Stimulated activated CD8-positive, alpha-beta memory T cell treated with anti-CD3 and anti-CD28 coated beads, Interleukin-4, amount 100 ng/mL, for 1 hour (primary cell): ENCODE measurements at places on chromosomes 16 and 17.

DNA sequence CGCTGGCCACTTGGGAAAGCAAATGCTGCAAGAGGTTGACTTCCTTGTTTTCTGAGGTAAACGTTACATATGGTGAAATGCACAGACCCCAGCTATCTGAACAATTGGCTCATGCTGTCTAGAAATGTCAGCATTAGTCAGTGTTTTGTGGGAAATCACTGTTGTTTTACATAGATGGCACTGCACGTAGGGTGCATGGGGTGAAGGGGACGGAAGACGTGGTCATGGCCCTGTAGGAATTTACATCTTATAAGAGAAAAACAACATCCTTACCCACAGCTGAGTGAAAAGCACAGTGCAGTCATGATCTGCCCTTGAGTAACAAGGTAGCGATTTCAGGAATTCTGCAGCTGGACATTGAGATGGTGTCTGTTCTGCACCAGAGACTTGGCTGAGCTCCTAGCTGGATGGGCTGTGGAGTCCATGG is 15.2 kb downstream of the RPTOR start:
- no peak for DNase-seq

GRCh38 chr17:7782240-7782639 is 51.8 kb upstream of the KDM6B start:
- no peak for DNase-seq

DNA sequence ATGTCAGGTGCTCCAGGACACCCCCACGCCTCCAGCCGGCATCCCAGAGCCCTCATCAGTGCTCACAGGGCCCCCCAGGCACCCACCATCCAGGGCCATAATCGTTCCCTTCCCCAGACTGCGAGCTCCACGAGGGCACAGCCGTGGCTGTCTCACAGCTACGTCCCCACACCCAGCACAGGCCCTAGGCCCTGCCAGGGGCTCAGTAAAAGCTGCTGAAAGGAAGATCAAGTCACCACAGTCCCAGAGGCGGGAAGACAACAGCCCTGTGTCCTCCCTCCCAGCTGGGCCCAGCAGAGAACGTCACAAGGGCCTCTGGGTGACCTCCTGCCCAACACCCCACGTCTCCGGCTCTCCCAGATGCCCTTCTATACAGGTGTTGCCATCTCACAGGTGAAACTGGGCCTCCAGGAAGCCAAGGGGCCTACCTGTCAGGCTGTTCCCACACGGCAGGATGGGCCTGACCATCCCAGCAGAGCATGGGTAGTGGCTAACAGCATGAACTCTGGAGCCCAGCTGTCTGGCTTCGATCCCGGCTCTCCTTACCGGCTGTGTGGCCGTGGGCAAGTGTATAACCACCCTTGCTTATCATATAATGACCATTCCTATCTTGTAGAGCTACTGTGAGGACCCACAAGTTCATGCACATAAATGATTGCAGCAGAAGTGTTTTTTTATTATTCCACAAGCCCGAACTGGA is 17.9 kb downstream of the ARL2BP start:
- DNase-seq, result no peak

DNA sequence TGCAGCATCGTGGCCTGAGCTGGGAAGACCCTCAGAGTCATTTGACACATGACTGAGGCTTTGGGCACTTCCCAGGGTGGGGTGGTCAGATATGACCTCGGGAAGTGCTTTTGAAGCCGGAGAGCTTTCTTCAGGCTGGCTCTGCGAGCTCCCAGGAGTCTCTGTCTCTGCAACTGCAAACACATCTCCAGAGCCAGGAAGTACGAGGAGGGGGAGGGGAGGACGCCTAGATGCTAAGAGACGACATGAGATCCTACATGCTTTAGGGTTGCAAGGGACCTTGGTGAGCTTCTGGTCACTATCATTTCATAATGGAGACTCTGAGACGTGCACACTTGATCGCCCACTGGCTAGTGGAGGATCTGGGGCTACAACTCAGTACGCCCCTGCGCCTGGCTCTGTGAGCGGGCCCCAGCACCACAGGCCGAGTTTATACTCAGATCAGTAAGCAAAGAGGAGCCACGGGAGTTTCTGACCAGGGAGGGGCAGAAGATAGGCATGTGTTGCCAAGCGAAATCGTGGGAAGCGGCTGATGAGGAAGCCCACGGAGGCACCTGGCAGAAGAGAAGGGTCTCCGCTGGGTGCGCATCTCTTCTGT is 527 bp upstream of the MGAT5B start:
- no peak for DNase-seq

DNA sequence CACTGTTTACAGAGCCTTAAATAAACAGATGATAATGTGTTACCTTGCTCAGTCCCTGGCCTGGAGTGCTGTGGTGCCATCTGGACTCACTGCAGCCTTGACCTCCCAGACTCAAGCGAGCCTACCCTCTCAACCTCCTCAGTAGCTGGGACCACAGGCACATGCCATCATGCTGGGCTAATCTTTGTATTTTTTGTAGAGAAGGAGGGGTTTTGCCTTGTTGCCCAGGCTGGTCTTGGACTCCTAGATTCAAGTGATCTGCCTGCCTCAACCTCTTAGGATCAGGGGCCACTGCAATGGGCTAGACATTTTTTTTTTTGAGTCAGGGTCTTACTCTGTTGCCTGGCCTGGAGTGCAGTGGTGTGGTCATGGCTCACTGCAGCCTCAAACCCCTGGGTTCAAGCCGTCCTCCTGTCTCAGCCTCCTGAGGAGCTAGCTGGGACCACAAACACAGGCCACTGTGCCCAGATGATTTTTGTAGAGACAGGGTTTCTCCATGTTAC is 5.0 kb upstream of the NAGLU start:
- DNase-seq, result no peak

- DNase-seq, result no peak
Measured at GRCh38 chr17:8430966-8431365, 4.7 kb upstream of the NDEL1 start.

- no peak for DNase-seq
Measured at GRCh38 chr17:59257101-59257500, 36.8 kb downstream of the GDPD1 start.

DNA sequence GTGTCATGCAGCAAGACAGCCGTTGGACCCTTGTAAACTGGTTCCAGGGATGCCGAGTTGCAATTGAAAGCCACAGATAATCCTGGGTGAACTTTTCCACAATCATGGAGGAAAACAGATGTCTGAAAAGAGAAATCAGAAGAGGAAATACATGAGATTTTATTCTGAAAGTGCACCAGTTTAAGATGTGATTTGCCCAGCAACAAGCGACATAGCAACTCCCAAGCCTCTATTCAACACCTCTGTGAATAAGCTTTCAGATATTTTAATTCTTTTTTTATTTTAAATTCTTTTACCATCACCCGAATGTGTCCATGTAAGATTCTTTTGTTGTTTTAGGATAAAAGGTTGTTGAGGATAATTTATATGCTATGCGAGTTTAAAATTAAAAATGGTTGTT is 46.0 kb downstream of the PKD1L3 start:
- no peak for DNase-seq

DNA sequence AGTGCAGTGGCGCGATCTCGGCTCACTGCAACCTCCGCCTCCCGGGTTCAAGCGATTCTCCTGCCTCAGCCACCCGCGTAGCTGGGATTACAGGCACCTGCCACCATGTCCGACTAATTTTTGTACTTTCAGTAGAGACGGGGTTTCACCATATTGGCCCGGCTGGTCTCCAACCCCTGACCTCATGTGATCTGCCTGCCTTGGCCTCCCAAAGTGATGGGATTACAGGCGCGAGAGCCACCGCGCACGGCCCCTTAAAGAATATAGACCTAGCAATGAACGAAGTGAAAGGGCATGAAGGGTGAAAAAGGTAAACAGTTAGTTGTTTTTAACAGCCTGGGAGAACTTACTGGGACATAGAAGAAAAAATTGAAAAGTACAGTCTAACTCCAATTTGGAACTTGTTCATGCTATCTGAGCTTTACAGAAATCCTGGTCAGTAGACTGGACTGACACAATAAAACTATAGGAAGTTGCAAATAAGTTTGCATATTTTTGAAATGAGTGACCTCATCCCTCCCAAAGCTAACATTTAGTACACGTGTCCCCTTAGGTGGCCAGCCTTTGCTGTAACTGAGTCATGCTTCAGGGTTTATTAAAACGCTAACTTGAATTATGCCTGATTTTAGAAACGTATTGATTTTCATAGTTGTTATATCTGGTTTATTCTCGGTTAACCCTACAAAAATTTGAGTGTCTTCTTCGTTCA is 1.8 kb downstream of the COG1 start:
- no peak for DNase-seq

- DNase-seq, result no peak
Measured at GRCh38 chr16:72179204-72179970, 7.4 kb upstream of the PMFBP1 start.

DNA sequence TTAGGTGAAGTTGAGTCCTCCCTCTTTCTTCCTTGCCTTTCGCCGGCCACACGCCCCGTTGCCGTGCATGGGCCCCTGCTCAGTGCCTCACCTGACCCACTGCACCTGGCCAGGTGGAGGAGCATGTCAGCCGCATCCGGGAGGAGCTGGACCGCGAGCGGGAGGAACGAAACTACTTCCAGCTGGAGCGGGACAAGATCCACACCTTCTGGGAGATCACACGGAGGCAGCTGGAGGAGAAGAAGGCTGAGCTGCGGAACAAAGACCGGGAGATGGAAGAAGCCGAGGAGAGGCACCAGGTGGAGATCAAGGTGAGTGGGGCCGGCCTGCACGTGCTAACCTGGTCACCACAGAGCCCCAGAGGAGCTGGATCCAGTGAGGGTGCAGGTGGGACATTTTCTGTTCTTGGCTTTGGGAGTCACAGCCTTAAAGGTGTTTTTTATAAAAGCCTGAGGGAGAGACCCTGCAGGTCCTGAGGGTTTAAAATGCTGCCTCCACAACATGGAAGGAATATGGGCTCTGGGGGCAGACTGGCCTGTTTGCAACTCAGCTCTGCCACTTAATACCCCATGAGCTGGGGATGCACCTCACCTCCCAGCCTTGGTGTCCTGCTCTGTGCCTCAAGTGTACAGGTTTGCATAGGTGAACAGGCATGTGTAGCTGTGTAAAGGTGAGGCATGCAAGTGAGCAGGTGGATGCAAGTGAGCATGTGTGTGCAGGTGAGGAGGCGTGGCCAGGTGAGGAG is 12.1 kb upstream of the DBNDD1 start:
- no peak for DNase-seq

- DNase-seq, result no peak
Measured at GRCh38 chr16:56982695-56983094, 6.7 kb upstream of the NLRC5 start.

DNA sequence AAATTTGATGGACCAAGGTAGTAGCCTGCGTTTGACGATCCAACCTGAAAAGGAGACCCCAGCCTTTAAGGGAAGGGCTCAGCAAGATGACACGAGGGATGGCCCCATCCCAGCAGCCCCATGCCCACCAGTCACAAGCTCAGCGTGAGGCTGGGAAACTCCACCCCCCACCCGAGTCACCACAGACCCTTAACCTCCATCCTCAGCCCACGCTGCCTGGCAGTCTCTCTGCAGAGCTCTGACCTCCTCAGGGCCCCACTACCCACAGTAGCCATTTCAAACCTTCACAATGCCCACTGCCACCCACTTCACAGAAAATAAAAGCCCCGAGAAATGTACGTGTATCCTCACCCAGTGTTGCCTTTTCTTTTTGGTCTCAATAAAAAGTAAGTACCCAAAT is 18.7 kb downstream of the USP36 start:
- DNase-seq, result no peak

DNA sequence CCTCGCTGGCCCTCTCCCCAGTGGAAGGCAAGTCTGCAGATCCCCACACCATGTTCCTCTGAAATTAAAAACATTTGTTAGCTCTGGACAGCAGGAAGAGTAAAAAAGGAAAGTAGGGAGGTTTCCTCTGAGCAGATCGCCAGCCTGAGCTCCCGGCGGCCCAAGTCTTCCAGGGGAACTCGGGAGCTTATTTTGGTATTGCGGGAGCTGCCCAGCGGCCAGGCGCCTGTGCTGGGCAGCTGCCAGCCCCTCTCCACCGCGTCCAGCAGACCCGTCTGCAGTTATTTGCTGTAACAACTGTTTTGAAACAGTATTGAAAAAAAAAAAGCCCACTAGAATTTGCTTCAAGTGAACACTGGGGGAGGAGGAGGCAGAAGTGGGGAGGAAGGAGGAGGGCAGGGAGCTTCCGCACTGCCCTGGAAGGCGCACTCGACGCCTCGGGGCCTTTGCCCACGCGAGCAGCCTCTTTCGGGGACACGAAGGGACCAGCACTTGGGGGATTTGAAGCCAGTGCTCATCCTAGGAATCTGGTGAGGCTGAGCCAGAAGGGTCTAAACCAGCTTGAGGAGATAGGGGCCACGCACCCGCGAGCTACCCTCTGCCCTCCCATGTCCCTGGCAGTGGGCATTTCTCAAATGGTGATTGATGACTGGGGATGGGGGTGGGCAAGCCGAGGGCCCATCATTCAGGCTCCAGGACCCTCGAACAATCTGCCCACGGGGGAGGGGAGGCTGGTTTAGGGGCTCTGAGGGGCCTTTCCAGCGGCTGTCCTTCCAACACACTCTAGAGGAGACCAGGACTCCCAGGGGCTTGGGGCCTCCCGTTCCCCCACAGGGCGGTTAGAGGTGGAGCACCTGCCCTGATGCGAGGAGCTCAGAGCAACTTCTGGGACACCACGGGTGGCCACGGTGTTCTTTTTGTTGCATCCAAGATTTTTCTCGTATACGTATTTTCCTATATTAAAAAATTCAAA is 3.0 kb upstream of the BAHCC1 start:
- no peak for DNase-seq

- DNase-seq, result no peak
Measured at GRCh38 chr16:12310286-12310685, 333.8 kb downstream of the SNX29 start.

DNA sequence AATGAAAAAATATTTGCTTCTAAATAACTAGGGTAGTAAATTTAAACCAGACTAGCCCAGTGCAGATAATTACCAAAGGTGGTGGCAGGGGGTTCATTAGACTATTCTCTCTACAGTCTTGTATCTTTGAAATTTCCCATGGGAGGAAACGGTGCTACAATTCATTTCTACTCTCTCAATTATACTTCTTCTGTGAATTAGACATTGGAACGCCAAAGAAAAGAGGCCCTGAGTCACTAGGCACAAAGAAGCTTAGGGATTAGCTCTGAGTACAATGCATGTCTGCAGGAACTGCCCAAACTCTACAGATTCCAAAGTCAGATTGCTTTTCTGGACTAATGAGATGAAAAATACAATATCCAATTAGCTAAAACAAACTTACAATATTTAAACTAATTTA is 30.7 kb upstream of the ARL6IP1 start:
- no peak for DNase-seq

DNA sequence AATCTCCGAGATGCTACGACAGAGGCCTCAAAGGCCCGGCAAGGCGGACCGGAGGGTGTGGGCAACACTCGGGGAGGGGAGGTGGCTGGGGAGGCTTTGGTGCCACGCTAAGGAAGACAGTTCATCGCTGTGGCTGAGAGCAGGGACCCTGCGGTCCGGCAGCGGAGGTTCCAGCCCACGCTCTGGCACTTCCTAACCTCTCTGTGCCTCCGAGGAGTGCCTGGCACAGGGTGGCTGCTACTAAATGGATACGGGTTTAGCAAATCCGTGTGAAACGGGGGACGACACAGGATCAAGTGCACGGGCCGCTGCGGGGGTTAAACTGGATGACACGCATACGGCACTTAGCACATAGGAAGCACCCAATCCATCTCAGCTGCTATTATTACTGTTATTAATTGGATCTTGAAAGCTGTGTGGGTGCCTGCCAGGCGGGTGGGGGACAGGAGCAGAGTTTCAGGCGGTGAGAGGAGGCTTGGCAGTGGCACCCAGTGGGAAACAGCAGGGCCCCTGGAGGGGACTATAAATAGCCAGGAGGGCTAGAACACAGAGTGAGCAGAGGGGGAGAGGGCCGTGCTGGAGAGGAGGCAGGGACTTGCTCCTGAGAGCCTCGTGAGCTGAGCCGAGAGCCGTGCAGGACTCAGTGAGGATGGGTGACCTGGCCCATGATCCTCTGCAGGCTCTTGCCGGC is 45.0 kb downstream of the ABR start:
- no peak for DNase-seq

GRCh38 chr17:44159519-44160210 is 10.8 kb upstream of the ASB16 start:
- no peak for DNase-seq
